ENCODE measurements at places on chromosomes 5 and 9.

DNA sequence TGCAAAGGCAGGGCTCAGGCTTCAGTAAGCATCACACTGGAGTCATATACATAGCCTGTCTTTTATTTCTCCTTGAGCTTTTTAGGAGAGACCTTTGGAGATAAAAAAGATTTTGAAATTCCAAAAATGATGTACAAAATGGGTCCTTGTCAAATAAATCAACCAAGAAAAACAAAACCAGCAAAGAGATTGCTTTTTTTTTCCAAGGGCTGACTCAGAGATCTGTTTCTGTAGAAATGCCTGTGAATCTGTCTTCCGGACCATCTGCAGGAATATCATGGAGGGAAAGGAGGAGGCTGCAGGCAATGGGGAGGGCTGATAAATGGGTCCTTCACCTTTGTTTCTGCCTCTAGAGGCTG lies 77.4 kb downstream of the SLIT3 start:
- DNase-seq: no peak

DNA sequence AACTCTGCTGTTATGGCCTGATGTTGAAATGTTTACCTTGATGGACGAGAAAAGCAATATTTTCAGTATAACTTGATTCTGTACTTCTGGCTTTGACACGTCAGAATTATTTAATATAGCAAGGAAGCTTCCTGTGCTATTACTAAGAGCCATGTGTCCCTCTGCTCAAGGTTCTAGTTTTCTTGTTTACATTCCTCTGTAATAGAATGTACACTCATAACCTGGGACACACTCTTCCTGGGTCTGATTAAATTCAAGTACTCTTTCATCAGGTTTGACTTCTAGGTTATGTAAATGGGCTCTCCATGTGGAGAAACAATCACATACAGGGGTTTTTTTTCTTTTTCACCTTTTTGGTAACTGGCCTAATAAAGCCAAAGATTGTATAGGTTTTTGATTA lies 33.1 kb downstream of the GTF3C4 start:
- DNase-seq: no peak

DNA sequence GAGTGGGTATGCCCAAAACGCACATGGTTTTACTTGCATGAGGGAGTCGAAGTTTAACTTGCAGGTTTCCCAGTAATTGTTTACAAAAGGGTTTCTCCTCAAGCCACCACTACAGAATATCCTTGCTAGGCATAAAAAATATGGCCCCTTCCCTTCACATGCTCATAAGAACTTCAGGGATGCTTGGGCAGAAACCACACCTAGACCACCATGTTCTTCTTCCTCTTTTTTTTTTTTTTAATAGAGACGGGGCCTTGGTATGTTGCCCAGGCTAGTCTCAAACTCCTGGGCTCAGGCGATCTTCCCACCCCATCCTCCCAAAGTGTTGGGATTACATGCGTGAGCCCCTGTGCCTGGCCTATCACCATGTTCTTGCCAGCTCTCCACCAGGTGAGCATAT lies 18.6 kb upstream of the PLIN2 start:
- DNase-seq: no peak

- no peak for DNase-seq
Measured at GRCh38 chr5:168217497-168217896, 73.9 kb upstream of the WWC1 start.

DNA sequence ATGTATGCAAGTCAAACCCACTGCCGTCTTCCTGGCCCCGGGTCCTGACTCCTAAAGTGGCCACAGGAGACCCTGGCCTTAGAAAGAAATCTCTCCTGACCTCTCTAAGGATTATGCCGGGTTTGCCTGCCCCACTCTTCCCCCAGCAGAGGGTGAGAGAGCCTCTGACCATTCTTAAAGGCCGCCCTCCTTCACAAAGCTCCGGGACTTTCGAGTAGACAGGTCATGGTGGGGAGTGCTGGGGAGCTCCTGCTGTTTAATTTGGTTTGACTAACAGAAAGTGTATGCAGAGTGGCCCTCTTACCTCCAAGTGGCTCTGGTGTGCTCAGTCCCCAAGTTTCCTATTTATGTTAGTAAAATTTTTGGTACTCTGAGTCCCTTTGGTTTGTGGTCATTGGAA lies 111.8 kb downstream of the LRRC70 start:
- DNase-seq: no peak

DNA sequence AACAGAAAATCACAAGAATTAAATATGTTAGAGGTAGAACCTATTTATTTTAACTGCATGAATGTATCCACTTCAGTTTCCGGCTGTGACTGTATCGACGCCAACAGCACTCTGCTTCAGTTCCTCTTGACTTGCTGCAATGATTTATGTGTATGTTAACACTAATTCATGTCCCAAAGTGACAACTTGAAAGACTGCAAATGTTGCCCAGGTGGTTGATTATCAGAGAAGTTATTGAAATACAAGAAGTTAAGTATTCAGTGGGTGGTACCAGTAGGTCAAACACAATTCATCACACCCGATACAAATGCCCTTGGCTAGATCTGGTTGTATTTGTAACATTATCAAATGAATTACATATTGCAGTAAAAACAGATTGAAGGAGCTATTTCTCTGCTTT lies 622.7 kb upstream of the CDH18 start:
- no peak for DNase-seq

GRCh38 chr9:16619914-16620520 lies 250.5 kb downstream of the BNC2 start:
- no peak for DNase-seq

GRCh38 chr5:124859556-124860290 lies 113.3 kb upstream of the ZNF608 start:
- no peak for DNase-seq

DNA sequence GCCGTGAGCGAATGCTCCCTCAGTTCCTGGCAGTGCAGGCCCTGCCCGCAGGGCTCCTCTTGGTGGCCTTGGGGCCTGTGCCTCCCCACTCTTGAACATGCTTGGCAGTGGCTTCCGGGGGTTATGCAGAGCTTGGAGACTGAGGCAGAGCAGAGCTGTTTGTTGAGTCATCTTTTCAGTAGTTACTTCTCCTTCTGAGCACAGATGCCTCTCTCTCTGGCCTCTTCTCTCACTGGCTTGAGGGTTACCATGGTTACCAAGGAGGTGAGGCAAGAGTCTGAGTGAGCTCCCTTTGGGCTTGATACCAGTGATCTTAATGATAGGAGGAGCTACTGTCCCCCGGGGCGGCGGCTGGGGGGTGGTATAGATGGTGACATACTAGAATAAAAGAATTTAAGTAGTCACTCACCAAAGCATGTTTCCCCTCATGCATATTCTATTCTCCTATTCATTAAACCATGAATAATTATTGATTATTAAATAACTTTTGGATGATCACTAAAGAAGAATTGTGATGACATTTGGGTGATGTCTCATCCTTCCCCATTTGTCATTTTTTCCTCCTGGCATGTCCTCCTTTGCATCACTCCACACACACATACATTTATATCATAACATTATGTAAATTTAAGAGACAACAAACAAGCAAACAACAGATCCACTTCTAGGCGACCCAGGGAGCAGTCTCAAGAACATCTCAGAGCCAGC lies 111.1 kb downstream of the ARHGAP26 start:
- no peak for DNase-seq

- no peak for DNase-seq
Measured at GRCh38 chr9:134210908-134211810, 46.8 kb upstream of the RNU6ATAC start.

DNA sequence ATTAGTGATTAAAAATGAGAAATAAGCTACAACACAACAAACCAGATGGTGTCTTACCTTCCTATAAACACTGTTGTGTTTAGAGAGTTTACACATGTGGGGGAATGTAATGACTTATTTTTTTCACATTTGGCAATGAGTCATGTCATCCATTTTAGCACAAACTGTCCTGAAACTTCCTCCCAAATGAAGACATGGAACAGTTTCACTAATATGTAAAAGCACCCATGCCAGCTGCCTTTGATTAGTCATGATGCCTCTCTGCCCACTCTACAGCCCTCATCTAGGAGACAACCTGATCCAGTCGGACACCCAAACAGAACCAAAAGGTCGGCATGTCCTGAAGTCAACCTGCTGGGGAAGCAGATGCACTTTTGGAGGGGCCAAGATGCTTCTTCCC lies 98.2 kb downstream of the SEMA5A start:
- DNase-seq: no peak

DNA sequence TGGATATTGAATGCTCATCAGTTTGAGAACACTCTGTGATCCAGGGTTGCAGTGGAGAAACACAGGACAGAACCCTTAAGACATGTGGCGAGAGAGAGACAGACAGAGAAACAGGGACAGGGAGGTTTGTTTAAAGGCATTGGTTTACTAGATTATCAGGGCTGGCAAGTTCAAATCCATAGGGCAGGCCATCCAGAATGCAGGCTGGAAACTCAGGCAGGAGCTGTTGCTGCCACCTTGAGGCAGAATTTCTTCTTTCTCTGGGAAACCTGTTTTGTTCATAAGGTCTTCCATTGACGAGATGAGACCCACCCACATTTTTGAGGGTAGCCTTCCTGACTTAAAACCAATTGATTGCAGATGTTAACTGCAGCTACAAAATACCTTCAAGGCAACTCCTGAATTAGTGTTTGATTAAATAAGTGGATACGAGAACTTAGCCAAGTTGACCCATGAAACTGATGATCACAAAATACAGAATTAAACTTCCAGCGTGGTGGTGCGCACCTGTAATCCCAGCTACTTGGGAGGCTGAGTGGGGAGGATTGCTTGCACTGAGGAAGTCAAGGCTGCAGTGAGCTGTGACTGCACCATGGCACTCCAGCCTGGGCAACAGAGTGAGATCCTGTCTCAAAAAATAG lies 55.9 kb downstream of the NSUN2 start:
- DNase-seq: no peak

DNA sequence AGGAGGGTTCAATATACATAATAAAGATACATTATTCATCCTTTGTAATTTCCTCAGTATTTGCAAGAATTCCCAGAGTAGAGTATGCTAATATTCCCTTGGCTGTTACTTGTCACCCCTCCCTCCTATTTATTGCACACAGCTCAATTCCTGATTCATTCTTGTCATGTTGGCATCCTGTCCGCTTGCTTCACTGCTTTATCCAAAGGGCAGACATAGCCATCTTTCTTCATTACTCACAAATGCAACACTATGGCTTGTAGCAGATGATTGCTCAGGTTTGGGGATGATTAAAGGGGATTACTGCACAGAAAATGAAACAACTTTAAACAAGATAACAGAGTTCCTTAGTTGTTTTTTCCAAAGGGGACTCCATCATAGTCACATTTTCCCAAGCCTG lies 1.2 kb upstream of the IL33 start:
- no peak for DNase-seq

DNA sequence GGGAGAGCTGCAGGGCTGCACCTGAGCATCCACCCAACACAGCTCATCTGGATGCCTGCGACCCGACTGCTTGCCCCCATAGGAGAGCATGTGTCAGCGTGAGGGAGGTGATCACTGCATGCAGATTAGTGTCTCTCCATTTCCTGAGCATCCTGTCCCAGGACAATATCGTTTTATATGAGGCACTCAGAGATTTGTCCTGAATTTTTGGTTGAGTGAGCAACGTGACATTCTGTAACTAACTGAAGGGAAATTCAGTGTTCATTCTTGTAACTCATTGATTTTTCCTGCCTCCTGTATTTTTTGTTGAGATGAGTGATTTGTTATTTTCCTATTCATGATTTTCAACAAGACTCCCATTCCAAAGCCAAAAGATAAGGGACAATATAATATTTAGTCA lies 20.7 kb upstream of the ANKRD34B start:
- DNase-seq: no peak

- peak; percentile 25 for DNase-seq
Measured at GRCh38 chr9:109252291-109252690, 68.6 kb downstream of the EPB41L4B start.

- no peak for DNase-seq
Measured at GRCh38 chr5:164119806-164120447, 614.5 kb downstream of the MAT2B start.

DNA sequence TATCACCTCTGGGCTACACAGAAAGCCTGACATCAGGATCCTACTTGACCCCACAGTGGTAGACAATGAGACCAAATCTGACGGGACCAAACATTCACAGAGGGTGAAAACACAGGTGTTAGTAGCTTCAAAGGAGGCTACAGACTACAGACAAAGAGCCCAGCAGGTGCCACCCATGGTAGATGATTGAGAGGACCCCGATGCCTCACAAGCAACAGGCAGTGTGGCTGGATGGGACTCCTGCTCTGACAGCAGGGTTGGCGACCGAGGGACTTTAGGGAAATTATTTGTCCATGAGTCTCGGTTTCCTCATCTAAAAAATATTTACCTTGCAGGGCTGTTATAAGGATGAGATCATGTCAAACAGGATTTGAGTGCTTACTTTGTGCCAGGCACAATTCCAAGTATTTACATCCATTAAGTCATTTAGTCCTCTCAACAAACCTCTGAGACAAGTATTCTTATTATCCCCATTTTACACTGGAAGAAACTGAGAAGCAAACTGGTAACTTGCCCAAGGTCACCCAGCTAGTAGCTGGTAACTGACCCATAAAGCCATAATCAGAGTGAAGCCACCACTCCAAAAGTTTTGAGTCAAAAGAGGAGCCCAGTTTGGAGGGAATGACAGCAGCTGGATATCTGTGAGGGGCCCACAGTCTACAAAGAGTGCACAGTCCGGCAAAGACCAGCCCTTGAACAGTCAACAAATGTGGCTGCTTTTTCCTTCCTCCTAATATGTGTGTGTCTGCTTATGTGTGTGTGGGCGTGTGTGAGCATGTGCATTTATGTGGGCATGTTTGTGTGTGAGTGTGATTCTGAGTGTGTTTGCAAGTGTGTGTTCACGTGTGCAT lies 502.0 kb downstream of the BNC2 start:
- DNase-seq: peak; percentile 38

- DNase-seq: no peak
Measured at GRCh38 chr9:105678163-105678562, 15.9 kb downstream of the TAL2 start.

- DNase-seq: no peak
Measured at GRCh38 chr5:1480806-1481205, 35.6 kb upstream of the SLC6A3 start.

DNA sequence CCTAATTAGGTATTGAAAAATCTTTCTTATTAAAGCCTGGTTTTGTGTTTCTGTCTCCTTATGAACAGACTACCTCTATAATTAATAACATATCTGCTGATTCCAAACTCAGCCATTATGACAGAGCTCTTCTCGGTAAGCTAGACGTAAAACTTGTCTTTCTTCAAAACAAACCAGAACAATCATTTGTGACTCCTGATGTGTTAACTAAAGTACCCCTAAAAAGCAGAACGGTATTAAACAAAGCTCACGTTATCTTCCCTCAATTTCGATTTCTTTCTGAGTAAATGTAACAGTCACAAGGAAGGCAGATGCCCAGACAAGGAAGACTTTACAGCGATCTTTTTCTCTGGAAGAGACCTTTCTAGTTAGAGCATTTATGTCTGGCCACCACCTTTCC lies 1.8 kb downstream of the SEMA5A start:
- no peak for DNase-seq

DNA sequence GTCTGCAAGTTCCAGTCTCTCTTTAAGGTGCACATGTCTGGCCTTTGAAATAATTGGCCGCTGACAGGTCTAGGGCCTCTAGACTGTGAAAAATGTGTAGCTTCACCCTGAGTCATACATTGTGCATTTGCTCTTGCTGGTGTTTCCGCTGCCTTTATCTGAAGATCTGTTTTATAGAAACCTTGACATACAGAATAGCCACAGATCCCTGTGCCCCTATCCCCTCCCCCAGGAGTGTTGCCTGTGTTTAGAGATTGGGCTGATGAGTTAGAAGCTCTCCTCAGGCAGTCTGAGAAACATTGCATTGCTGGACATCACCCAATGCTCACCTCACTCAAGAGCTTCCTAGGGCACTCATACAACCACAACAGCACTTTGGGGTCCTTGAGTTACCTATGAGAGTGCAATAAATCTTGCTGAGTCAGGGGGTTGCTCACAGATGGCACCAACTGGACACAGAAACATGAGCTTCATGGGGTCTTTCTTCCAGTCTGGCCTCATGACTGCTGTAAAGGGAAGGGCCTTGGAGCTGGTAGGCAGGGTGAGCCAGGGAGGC lies 3.8 kb upstream of the ZNF782 start:
- no peak for DNase-seq

All from left forelimb (tissue), 1 donor.